COR-L47 (cell line): ENCODE measurements at places on chromosomes 5 and 9.

DNA sequence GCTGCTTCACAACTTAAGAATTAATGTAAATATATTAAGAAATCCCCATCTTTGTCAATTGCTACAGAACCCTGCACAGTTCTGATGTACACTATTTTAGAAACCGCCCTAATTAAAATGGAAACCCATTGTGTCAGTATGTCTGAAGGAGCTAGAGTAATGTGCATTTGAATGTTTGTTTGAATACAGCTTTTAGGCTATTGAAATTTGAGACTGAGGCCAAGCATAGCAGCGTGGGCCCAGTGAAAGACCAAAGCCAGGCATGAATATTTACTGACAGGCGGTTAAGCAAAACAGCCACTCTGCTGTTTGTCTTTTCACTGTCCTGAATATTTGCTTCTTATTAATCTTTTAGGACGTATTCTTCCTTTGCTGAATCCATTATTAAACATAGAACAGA is 252.3 kb downstream of the IZUMO3 start:
- DNase-seq, result no peak

DNA sequence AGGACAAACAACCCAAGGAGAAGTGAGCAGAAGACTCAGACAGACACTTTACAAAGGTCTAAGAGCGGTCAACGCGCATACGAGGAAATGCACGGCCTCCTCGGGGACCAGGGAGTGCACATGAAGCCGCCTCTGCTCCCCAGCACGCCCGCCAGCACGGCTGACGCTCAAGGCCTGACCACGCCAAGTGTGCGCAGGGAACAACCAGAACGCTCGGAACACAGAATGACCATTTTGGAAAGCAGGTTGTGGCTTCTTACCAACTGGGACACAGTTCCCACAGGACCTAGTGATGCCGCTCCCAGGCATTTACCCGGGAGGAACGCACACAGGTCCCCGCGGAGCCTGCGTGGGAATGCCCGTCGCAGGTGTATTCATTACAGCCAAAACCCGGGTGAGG is 191.5 kb upstream of the PPP1R26 start:
- DNase-seq, result no peak

GRCh38 chr9:98067184-98067583 is 10.7 kb downstream of the NANS start:
- no peak for DNase-seq

DNA sequence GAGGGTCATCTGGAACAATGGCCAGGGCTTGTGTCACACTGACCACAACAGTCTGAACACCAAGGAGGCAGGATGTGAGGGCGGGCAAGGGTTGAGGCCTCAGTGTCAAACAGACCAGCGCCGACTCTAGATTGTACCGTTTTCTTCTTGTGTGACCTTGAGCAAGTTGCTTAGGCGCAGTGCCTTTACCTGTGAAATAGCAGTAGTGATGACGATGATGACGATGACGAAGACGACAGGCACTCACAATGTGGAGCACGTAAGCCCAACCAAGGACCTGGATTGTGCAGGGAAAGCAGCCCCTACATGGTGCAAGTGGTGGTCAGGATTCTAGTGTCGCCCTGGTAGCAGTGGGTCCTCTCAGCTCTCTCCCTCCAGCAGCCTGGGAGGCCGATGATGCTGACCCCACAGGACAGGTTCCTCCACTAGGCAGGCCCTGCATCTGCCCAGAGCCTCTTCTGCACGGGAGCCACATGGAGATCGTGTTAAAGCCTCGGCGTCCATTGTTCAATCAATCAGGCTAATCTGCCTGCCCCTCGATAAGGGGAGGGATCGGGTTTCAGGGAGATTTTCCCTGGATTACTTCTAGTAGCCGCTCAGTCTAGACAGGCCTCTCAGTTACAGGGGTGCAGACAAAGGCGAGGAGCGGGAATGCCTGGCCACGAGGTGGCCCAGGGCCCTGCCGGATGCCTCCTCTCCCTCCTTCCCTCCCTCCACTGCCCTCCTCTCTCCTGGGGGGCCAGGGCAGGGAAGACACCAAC is 91.7 kb downstream of the MACROH2A1 start:
- no peak for DNase-seq

GRCh38 chr9:122941582-122942234 is 888 bp downstream of the RABGAP1 start:
- DNase-seq, result no peak

DNA sequence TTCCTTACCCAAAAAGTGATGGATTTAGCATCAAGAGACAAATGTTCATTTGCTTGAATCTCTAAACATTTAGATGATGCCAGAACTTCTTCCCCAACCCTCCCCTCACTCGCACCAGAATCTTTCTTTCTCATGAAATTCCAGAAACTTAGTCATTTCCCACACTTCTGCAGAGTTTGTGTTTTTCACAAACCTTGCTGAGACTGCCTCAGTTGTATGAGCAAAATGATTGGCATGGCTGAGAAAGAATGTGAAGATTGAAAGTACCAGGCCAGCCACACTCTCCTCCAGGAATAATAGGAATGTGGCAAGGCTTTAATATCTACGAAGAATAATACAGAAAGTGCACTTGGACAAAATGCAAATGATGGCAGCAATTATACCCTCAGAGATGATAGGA is 428.3 kb upstream of the CDH6 start:
- no peak for DNase-seq

- no peak for DNase-seq
Observed at GRCh38 chr5:72137826-72138409, 30.6 kb downstream of the MAP1B start.
